Purkinje cell (primary cell): ENCODE measurements at places on chromosomes 2 and 18. TPM values are rescaled to one million over a fixed set of nuclear protein-coding genes. Genes with fewer than 3 reads are reported as not detected.

Gene IL36G
- not detected in 2 replicates for polyA plus RNA-seq

Gene AQP12B
- not detected in 2 replicates for polyA plus RNA-seq

Gene SLC4A5
- not detected in 2 replicates for polyA plus RNA-seq

Gene HOXD10
- not detected in 2 replicates for polyA plus RNA-seq

Gene DNAJC5G
- polyA plus RNA-seq: not detected in 2 replicates

Gene ZNF804A
- polyA plus RNA-seq: 10.8 and 11.8 TPM in 2 replicates

Gene CYP27A1
- polyA plus RNA-seq: 2.8 and 3.6 TPM in 2 replicates

Gene RUFY4
- not detected in 2 replicates for polyA plus RNA-seq
